ENCODE measurements at places on chromosomes 7 and 10.

GRCh38 chr10:30058570-30059132, 735 bp downstream of the JCAD start:
- DNase-seq = no peak

DNA sequence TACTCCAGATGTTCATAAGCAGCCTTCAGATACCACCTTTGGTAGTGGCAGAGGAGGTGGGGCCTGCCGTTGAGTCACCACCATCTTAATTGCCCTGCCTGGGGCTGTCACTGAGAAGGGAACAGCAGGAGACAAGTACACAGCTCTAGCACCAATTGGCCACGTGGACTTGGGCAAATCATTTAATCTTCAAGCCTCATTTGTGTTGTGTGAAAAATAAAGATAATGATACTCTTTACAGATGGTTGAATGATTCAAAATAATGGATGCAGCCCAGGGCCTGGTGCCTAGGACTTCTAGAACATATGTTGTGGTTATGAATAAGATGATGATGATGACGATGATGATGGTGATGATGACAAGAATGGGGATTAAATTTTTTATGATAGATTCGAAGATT, 111.9 kb upstream of the ADAM12 start:
- no peak for DNase-seq

GRCh38 chr10:47190802-47191450, 109.1 kb upstream of the GDF10 start:
- no peak for DNase-seq

GRCh38 chr7:93830141-93830925, 60.2 kb downstream of the TFPI2 start:
- DNase-seq = no peak

- DNase-seq = no peak
Measured at GRCh38 chr10:132132421-132132841, 54.3 kb upstream of the DPYSL4 start.

GRCh38 chr10:32189400-32190084, 133.3 kb upstream of the KIF5B start:
- DNase-seq = no peak

GRCh38 chr7:105831824-105832535, 44.4 kb downstream of the ATXN7L1 start:
- DNase-seq = no peak
